ENCODE measurements at places on chromosomes 13 and 19.
A peak's percentile ranks its signal among the peaks of the same experiment; 100 is the strongest.

DNA sequence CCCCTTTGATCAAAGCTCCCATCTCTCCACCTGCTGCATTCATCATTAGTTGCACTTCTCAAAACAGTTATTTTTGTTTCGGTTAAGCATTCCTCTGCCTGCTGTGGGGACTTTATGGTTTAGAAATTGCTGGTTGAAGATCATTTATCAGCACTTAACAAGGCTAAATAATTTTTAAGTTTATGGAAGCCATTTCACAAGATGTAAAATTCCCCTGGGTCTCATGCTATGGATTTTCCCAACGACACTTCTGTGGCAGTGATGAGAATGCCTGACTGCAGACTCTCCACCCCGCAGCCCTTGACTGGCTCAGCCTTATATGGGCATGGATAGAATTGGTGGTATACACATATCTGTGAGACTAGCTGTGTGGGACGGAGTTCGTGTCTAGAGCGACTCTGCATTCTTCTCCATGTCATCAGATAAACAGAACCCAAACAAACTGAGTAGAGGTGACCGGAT, 52.8 kb downstream of the COL4A2 start:
- DNase-seq, result no peak

- DNase-seq, result no peak
Measured at GRCh38 chr13:98252931-98253470, 75.9 kb upstream of the RNF113B start.

DNA sequence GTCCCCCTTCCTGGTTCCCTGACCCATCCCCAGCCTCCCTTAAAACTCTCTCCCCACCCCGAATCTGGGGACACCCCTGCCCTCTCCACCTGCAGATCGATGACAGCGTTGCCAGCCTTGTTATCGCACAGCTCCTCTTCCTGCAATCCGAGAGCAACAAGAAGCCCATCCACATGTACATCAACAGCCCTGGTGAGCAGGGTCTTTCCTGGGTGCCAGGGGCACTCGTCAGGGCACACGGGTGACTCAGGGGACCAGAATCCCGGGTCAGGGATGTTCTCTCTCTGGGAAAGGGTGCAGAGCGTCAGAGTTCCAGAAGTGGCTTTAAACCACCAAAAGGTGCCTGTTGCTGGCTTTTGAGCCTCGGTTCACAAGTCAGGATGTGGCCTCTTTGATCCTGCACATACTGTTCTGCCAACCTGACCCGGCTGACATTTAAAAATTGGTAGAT, 1.0 kb downstream of the CLPP start:
- DNase-seq, result no peak

DNA sequence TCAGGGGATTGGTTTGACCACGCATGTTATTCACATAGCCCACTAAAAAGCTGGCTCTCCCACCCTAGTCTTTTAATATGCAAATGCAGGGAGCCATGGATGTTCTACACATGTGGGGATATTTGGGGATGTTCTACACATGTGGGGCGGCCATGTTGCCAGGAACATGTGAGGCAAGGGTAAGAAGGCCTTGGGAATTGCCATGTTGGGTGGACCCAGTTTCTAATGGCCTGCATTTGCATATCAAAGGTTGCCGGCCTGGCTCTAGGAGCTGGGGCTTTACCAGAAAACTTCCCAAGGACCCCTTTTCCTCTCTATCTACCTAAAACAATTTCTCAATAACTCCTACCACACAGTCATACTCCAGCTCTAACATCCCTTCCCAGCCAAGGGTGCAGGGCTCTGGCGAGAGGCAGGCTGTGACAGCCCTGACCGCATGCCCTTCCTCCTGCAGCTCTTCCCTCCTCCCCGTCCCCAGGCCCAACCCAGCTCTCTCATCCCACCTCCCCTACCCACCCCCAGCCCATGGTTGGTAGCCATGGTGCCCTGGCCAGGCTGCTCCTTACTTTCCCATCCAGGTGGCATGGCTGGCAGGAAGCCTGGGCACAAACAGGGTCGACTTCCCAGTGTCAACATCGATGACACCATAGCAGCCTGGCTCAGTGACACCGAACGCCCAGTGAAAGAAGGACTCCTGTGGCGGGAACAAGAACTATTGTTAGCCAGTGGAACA, 11.0 kb downstream of the PEPD start:
- no peak for DNase-seq

GRCh38 chr13:99313501-99313900, 6.3 kb upstream of the GPR183 start:
- no peak for DNase-seq

DNA sequence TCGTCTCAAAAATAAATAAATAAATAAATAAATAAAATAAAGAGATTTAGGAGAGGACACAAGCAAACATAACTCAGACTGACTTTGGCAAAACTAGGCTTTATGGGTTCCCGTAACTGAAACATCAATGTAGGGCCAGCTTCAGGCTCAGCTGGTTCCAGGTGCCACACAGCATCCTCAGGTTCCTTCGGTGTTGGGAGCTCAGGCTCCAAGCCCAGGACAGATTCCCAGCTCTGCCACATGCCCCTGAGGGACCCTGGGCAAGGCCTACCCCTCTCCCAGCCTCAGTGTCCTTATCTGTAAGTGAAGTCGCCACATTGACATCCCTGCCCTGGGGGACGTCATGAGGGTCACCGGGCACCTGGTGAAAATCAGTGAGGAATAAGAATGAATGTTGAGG, 18.7 kb downstream of the MISP start:
- peak; percentile 33 for DNase-seq

DNA sequence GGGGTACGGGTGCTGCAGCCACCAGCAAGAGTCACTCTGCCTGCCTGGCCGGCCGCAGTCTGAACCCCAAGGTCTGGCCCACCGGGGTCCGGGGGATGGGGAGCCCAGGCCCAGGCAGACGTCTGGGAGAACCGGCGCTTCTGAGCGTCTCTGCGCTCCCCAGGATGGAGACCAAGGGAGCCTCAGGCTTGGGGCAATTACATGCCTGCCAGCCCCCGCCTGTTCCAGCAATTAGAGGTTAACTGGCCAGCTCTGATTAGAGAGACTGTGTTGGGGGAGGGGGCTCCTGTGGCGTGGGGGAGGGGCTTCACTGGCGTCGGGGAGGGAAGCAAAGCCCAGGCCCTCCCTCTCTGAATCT, 11.9 kb downstream of the MEIS3 start:
- no peak for DNase-seq

DNA sequence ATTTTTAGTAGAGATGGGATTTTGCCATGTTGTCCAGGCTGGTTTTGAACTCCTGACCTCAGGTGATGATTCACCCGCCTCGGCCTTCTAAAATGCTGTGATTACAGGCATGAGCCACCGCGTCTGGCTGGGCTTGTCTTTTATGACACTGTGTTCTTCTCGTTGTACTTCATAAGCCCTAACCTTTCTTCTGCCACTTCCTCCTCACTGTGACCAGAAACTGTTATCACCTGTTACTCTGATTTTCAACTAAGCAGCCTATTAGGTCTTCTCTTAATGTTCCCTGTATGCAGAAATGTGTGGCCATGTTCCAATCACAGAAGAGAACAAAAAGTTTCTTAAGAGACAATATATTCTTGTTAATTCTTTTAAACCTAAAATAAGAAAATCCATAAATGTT, 16.4 kb downstream of the ZNF790 start:
- DNase-seq, result no peak

- no peak for DNase-seq
Measured at GRCh38 chr13:104993708-104994107, 1541.8 kb downstream of the EFNB2 start.

GRCh38 chr13:97342936-97343335, 91.0 kb upstream of the RAP2A start:
- no peak for DNase-seq

DNA sequence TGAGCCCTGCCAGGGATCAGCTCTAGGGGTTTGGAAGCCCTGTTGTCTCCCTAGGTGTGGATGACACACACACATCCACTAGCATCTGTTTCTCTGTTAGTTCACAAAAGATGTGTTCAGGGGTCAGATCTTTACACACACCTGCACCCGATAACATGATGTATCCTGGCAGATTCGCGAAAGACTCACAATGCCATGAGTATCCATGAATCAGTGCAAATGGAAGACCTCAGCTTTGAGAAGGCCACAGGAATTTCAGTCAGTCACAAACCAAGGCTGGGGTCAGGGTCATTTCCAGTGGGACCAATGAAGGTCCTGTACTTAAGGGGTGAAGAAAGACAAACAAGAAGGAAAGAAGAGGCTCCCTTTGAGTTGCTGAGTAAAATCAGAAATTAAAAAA, 898.2 kb downstream of the UQCRFS1 start:
- DNase-seq, result no peak

- no peak for DNase-seq
Measured at GRCh38 chr13:23725922-23726321, 155.7 kb downstream of the TNFRSF19 start.

GRCh38 chr13:52026246-52026626, 1.7 kb downstream of the UTP14C start:
- no peak for DNase-seq

DNA sequence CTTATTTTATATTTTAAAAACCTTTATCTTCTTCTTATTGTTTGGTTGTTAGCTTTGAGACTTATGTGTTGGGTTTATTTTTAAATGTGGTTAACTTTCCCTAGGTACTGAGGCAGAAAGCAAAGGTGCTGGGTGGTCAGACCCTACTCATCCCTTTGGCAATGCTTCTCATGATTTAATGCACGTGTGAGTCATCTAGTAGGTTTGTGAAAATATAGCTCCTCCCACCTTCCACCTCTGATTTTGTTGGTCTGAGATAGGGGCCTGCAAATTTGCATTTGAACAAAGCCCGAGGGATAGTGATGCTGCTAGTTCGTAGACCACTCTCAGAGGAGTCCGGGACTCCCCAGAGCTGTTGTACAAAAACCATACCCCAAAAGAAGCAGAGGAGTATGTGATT, 771.3 kb upstream of the ARGLU1 start:
- DNase-seq, result no peak

GRCh38 chr13:99740251-99740979, 231.2 kb downstream of the ZIC5 start:
- DNase-seq, result no peak

GRCh38 chr13:40987606-40988280, 31.4 kb downstream of the ELF1 start:
- DNase-seq, result no peak

DNA sequence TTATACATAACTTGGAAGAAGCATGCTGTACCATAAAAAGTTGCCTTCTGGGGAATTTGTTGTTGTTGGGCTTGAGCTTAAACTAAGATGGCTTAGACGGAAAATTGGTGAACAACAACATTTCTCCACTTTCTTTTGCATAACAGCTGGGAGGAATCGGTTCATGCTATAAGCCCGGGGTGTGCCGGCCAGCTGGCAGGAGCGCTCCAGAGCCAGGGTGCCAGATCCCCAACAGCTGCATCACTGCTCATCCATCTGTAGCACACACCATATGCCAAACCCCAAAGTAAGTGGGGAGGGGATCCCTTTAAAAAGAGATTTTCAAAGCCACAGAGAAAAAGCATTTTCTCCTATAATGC, 419.5 kb upstream of the ARGLU1 start:
- no peak for DNase-seq

- no peak for DNase-seq
Measured at GRCh38 chr13:91356919-91357612, 9.6 kb downstream of the MIR17HG start.

GRCh38 chr19:2589441-2589840, 113.1 kb downstream of the GNG7 start:
- DNase-seq, result no peak

DNA sequence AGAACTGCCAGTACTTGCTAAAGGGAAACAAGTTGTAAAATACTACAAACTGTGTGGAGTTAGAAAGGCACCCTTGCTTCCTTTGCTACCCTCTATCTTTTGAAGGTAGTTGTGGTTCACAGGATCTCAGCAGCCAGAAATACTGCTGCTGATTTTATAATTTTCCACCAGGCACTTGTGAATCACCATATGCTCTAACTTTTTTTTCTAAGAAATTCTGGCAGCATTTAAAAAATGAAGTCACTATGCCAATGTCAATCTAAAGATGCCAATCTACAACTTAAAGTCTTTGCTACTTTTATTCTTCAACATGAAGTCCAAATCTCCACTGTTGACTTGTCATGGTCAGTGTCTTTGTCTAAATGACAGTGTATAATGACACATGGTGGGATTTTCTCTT, 327.7 kb downstream of the ITGBL1 start:
- no peak for DNase-seq

- DNase-seq, result no peak
Measured at GRCh38 chr19:50480281-50481111, 3.8 kb upstream of the GARIN5A start.

- DNase-seq, result no peak
Measured at GRCh38 chr19:632579-633067, 714 bp downstream of the POLRMT start.

DNA sequence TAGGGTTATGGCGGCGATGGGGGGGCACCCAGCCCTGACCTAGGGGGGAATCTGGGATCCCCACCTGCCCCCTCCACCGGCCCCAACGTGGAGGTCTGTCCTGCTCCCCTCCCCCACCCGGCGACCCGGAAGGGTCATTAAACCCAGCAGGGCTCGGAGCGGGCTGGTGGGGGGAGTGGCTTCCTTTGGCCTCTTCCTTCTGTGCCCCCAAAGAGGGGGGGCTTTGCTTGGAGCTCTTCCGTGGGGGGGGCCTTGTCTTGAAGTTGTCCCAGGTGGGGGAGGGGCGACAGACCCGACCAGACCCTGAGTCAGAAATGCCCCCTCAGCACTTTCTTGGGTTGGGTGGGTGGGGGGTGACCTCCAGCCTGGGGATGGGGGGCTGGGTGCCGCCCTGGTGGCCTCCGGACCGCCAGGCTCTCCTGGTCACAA, 1.5 kb downstream of the ARID3A start:
- DNase-seq, result no peak

DNA sequence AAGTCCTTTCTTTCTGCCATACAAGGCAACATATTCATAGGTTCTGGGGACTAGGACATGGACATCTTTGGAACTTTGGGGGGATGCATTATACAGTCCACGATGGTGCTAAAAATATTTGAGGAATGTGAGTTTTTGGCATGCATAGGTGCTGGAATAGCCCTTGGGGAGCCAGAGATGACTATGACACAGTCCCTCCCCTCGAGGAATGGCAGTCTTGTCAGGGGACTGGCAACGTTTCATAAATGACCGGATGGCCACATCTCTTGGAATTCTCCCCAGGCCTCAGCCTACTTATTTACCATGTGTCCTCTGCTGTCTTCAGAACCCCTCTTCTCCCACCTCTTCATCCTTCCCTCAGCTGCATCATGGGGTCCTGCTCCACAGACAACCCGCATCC, 13.6 kb downstream of the MEIOSIN start:
- no peak for DNase-seq
